ENCODE measurements at places on chromosomes 6 and 20. TPM values are rescaled to one million over a fixed set of nuclear protein-coding genes. Genes with fewer than 3 reads are reported as not detected.

The SLC17A4 gene
- total RNA-seq: not detected

DNA sequence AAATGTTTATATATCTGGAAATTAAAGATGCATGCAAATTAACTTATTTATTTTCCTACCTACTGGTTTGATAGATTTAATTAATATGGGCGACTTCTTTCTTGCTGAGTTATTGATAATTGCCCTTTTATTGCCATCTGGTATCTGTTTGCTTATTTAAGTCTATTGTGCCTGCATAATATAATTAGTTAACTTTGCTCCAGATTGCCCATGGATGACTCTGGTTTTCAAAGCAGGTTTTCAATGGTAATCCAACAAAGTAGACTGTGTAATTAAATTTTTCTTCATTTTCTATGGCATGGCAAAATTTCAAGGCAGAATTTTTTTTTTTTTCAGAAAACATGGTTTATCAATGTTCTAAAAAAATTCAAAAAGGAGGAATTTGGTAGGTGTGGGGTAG is 1092.0 kb downstream of the GRIK2 start:
- H3K27ac ChIP-seq: no peak overlapping the region
- no peaks in the 10 kb centered on the region for H3K27me3 ChIP-seq
- DNase-seq: no peak
- no peaks in the 10 kb centered on the region for H3K36me3 ChIP-seq
- no peaks in the 10 kb centered on the region for H3K4me1 ChIP-seq
- H3K4me3 ChIP-seq: no peak overlapping the region

DNA sequence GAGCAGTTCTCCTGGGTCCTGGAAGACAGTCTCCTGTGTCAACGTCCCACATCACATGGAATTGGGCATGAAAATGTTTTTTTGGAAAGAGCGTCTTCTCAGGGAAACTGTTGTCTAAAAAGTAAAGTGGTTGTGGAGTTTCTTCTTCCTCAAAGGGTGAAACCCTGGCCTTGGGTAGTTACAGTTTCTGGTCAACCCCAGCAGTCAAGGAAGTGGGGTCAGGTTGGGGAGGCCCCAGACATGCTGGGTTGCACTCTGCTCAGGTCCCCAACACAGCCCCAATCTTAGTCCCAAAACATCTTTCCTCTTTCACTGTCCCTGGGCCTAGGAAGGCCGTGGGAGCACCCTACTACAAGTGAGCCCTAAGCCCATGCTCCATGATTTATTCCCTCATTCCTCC is 996 bp upstream of the NFKBIE start:
- peaks cover 53% of the 10 kb centered on the region for H3K4me1 ChIP-seq
- peaks cover 18% of the 10 kb centered on the region for H3K27me3 ChIP-seq
- no peak for DNase-seq
- H3K27ac ChIP-seq: peak overlapping the region; percentile 34

DNA sequence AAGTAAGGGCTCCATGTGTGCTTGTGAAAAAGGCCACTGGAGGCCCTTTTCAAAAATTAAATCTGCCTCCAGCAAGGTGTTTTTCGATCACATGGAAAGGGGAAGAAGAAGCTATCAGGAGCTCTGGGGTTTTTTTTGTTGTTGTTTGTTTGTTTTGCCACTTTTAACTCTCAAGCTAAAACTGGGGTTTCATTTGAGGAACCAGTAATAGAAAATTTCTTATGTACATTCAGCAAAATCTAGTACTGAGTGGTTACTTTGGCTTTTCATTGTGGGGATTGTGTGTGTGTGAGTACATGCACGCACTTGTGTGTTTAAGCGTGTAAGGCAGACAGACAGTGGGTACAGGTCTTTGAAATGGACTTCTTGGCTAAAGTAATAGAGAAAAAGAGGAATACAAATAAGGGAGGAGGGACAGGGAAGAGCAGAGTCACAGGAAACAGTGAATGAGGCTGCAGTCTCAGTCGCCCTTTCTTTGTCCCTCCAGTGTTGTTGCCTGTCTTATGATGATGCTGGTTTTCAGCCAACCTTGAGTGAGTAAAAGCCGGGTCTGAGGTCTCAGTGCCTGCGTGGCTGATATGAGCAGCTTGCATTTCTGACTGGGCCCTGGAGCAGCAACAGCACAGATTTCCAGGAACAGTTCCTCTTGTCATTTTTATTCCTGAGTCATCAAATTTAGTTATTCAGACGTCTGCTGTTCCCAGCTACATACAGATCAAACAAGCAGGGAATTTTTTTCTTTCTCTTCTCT is 26.2 kb downstream of the SLC16A10 start:
- no peaks in the 10 kb centered on the region for H3K27me3 ChIP-seq
- peaks cover 7% of the 10 kb centered on the region for H3K36me3 ChIP-seq
- DNase-seq: peak; percentile 77
- peaks cover 36% of the 10 kb centered on the region for H3K4me1 ChIP-seq
- H3K4me3 ChIP-seq: peak overlapping the region; percentile 52
- peak overlapping the region; percentile 91 for H3K27ac ChIP-seq

GRCh38 chr20:33730946-33731692 is 677 bp upstream of the ZNF341 start:
- peak overlapping the region; percentile 86 for H3K27ac ChIP-seq
- peaks cover 5% of the 10 kb centered on the region for H3K36me3 ChIP-seq
- peaks cover 21% of the 10 kb centered on the region for H3K4me1 ChIP-seq

GRCh38 chr6:50979171-50979525 is 160.5 kb downstream of the TFAP2B start:
- H3K36me3 ChIP-seq: no peaks in the 10 kb centered on the region
- H3K27me3 ChIP-seq: no peaks in the 10 kb centered on the region
- H3K4me1 ChIP-seq: no peaks in the 10 kb centered on the region
- no peak for DNase-seq
- H3K27ac ChIP-seq: no peak overlapping the region
- H3K4me3 ChIP-seq: no peak overlapping the region

DNA sequence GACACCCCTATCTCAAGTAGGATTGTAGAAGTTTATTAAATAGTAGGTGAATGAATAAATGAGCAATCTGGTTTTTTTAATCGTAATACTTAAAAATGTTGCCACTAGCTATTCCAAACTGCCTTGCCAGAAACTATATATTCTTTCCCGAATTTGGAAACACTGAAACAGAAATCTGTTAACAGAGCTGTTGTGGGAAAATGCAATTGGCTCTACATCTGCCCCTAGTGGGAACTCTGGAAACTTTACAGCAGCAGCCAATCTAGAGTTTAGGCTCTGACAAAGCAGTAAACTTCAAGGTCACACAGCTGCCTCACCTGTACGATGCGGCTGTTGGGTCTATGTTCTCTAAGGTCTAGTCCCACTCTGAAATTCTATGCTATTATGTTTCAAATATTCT is 41.7 kb downstream of the SYNE1 start:
- H3K4me1 ChIP-seq: no peaks in the 10 kb centered on the region
- H3K27me3 ChIP-seq: peaks cover 6% of the 10 kb centered on the region
- no peak overlapping the region for H3K27ac ChIP-seq
- no peak for DNase-seq
- no peak overlapping the region for H3K4me3 ChIP-seq
- H3K36me3 ChIP-seq: no peaks in the 10 kb centered on the region

The MACROD2 gene
- not detected for total RNA-seq

DNA sequence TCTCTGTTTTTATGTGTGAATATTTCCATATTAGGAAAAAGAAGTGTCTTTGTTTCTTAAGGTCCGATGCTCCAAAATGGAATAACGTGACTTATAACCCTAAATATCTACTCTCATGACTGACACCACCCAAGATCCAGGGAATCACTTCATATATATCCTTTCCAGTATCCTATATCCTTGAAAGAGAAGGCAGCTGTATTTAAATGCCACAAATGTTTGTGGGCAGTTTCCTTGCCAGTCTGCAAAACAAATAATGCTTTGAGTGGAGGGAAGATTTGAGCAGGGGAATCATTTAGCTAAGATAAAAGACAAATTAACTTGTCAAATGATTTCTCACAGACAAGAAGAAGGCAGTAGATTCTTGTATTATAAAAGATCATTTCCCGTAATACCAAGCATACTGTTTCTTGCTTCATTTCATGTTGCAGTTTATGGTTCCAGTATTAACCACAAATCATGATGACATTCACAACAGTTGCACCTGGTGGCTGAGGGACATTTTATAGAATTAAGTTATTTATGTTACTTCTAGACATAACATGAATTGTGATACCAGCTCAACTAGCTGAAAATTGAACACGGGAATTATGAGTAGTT is 30.0 kb upstream of the FABP7 start:
- H3K4me3 ChIP-seq: no peak overlapping the region
- no peaks in the 10 kb centered on the region for H3K27me3 ChIP-seq
- DNase-seq: no peak
- H3K4me1 ChIP-seq: peaks cover 12% of the 10 kb centered on the region

DNA sequence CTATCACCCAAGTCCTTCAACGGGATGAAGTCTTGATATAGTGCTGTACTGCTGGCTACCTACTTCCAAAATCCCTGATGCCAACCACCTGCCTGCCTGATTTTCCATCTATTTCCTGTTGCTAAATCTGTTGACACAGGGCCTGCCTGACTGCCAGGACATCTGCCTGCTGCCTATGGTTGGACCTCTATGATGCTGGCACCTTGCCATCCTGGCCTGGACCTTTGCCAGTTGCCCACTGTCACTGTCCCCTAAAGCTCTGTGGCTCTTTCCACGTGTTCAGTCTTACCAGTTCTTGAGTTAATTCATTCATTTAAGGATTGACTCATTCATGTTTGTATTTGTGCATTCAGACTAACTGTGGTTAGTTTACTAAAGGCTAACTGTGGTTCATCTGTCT is 9.2 kb upstream of the RGS17 start:
- DNase-seq: no peak
- H3K27ac ChIP-seq: no peak overlapping the region
- no peaks in the 10 kb centered on the region for H3K4me1 ChIP-seq
- no peak overlapping the region for H3K4me3 ChIP-seq

GRCh38 chr20:53884859-53885541 is 185.4 kb downstream of the BCAS1 start:
- peaks cover 52% of the 10 kb centered on the region for H3K4me1 ChIP-seq
- H3K27ac ChIP-seq: peak overlapping the region; percentile 83
- peak overlapping the region; percentile 15 for H3K4me3 ChIP-seq
- DNase-seq: peak; percentile 73
- no peaks in the 10 kb centered on the region for H3K36me3 ChIP-seq
- no peaks in the 10 kb centered on the region for H3K27me3 ChIP-seq

DNA sequence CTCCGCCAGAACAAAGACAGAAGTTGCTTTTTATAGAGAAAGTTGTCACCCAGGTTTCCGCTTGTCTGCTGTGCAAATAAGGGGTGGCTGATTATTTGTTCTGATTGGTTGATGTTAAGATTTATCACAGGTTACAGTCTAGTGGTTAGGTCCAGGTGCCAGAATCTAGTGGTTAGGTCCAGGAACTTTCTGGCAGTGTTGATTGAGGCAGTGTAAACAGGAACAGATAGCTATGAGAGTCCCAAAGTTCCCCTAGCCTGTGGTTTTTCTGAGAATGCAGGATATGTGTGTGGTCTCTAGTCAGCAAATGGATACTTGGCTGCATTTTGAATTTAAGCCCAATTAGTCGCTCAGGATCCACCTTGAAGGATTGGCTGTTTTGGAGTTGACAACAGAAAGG is 148.0 kb downstream of the TMEM200A start:
- peak overlapping the region; percentile 76 for H3K27ac ChIP-seq
- H3K36me3 ChIP-seq: peaks cover 2% of the 10 kb centered on the region
- H3K4me3 ChIP-seq: no peak overlapping the region
- peaks cover 61% of the 10 kb centered on the region for H3K4me1 ChIP-seq
- H3K27me3 ChIP-seq: no peaks in the 10 kb centered on the region

The COL12A1 gene
- 0.02 TPM for total RNA-seq

- no peaks in the 10 kb centered on the region for H3K4me1 ChIP-seq
- no peak overlapping the region for H3K27ac ChIP-seq
- H3K4me3 ChIP-seq: no peak overlapping the region
- H3K27me3 ChIP-seq: no peaks in the 10 kb centered on the region
Measured at GRCh38 chr6:5061152-5061551, 24.0 kb upstream of the PPP1R3G start.

The CALHM4 gene
- total RNA-seq: not detected

DNA sequence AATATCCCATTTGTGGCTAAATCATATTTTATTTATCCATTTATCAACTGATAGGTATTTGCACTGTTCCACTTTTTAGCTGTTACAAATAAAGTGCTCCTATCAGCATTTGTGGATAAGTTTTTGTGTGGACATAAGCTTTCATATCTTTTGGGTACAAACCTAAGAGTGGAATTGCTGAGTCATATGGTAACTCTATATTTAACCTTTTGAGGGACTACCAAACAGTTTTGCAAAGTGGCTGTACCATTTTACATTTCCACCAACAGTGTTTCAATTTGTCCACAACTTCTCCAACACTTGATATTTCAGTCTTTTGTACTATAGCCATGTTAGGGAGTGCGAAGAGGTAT is 23.6 kb upstream of the ECHDC1 start:
- H3K27ac ChIP-seq: no peak overlapping the region
- no peaks in the 10 kb centered on the region for H3K27me3 ChIP-seq
- H3K36me3 ChIP-seq: no peaks in the 10 kb centered on the region
- H3K4me1 ChIP-seq: no peaks in the 10 kb centered on the region

The BNIP5 gene
- total RNA-seq: not detected

The ZBTB12 gene
- total RNA-seq: 1.9 TPM

The OR11A1 gene
- total RNA-seq: not detected

- no peak for DNase-seq
- no peaks in the 10 kb centered on the region for H3K27me3 ChIP-seq
- H3K4me1 ChIP-seq: peaks cover 45% of the 10 kb centered on the region
- peaks cover 10% of the 10 kb centered on the region for H3K36me3 ChIP-seq
- H3K4me3 ChIP-seq: no peak overlapping the region
Measured at GRCh38 chr6:157811476-157812173, 11.4 kb upstream of the SNX9 start.

DNA sequence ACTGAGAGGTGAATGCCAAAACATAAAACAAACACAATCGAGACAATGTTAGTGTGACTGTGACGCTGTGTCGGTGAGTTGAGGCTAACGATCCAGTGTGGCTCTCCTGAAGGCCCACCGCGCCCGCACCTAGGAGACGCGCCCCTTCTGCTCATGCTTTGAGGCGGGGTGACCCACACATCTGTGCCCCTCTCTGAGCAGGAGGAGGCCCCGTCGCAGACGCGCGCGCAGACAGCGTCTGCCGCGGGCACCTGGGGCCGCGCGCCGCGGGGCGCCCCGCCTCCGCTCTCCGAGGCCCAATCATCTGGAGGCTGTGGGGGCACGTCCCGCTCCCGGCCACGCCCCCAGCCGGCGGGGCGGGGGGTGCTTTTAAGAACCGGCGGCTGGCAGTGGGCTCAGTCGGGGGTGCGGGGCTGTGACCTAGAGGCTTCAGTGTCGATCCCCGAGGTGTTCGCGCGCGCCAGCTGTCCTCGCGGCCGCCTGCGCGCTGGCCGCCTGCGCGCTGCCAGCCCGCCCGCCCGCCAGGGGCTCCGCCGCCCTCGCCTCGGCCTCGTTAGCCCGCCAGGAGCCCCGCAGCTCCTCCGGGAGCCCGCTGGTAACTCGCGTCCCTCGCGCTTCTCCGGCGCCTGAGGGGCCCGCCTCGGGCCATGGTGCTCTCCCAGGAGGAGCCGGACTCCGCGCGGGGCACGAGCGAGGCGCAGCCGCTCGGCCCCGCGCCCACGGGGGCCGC is at the start of gene SLC16A10:
SLC16A10 (plus strand) TSS at position 398 of the 730 bp plus-strand sequence; CDS start at position 648, 250 bp downstream.
- H3K4me3 ChIP-seq: peak within 1 kb of the TSS; percentile 91
- peak within 1 kb of the TSS; percentile 90 for H3K27ac ChIP-seq
- H3K4me1 ChIP-seq: peaks cover 37% of the 10 kb centered on the region
- H3K27me3 ChIP-seq: no peaks in the 10 kb centered on the region
- H3K36me3 ChIP-seq: no peaks in the 10 kb centered on the region
